Renal pelvis (tissue), 12 donors: ENCODE measurements at places on chromosomes 1 and 21.

DNA sequence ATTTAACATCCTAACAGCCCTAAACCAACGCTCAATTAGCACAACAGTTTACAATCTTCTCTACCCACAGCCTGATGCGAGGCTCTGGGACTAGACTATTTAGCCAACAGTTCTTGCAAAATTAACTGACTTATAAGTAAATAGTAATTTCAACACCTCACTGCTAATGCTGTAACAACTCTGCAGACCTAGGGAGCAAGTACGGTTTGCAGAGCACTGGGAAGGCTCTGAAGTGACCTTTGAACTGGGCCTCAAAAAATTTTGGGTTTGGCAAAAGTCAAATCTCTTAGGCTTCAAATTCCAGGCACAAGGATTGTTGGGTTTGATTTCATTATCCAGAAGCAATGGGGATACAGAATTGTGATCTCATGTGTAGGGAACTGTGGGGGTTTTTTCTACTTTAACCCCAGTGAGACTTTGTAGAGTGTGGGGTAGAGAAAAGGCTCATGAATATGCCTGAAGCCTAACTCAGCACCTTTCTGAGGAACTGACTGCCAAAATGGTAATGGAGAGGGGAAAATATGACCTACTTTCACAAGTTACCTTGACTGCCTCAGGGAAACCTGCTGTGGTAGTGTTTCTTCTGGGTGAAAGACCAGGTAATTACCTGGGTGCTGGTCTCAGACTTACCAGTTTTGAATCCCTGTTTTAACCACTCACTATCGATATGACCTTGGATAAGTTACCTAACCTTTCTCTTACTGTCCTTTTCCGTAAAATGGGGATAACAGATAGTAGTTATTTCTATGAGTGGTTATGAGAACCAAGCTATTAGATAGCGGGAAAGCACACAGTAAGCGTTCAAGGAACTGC lies 889 bp upstream of the TXLNA start:
- no peak for DNase-seq

GRCh38 chr21:32908534-32908933 lies 117.2 kb upstream of the OLIG2 start:
- DNase-seq: no peak

DNA sequence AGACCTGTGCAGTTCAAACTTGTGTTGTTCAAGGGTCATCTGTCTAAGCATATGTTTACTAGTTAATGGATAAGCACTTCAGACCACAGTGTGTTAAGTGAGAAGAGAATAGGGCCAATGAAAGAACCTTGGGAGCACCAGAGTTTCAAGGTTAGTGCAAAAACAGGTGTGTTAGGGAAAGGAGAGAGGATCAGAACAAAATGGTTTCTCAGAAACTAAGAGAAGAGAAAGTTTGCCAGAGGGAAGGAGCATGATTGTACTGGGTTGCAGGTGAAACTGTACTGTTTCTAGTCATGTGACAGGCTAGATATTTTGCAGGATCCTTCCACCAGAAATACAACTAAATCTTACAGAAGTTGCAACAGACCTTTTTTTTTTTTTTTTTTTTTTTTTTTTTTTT lies 23.3 kb downstream of the RPRD2 start:
- no peak for DNase-seq

DNA sequence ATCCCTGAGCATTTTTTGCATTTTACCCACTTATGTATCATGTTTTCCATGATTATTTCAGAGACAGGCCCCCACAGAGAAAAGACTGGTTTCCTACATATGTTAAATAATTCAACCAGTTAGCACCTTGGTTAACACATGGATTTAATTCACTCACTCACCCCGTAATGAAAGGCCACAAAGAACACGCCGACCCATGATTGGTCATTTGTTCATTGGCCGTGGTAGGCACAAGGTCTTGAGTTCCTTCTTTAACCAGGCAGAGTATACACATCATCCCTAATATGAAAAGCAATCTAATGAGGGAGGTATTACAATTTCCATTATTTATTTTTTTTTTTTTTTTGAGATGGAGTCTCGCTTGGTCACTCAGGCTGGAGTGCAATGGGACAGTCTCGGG lies 50.6 kb downstream of the RPS6KA1 start:
- no peak for DNase-seq

DNA sequence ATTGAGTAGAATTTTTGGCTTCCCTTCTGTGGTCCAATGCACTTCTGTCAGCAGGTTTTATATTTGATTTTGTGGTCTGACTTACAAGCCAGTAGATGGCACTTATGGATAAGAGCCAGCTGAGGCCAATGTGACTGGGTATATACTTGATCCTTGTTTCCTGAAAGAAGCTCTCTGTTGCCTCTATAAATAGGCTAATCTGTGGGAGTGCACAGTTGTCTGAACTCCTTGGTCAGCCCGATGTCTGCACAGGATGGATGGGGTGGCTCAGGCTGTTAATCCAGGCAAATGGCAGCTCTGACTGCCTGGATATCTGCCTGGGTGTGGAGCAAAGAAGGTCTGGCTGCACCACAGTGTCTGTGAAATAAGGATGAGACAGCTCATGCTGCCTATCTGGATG lies 1183.7 kb upstream of the PRMT6 start:
- DNase-seq: no peak

DNA sequence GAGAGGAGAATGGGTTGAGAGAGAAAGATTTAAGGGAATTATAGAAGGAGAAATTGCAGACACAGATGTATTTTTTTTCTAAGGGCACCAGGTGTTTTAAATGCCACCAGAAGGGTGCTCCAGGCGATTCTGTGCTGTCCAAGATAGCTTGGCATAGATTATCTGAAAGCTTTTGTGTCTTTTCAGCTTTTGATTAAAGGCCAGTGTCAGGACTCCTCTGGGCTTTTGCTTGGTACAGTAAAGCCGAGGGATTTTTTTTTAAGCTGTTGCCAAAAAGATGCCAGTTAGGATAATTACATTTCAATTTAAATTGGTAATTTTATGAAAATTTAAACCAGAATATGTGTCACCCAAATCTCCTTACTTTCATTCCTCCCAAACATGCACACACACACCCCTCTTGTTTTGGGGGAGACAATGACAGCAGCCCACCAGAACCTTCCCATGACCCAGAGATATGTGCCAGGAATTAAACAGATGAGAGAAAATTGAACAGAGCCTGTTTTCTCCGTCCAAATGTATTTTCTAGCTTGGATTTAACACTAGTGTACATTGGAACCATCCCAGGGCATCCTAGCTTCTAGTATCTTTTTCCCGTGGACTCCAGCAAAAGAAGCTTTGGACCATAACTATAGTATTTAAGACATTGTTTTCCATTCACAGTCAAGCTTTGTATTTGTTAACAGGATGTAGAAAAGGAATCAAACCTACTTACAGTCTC lies 670.7 kb upstream of the CXADR start:
- DNase-seq: no peak

DNA sequence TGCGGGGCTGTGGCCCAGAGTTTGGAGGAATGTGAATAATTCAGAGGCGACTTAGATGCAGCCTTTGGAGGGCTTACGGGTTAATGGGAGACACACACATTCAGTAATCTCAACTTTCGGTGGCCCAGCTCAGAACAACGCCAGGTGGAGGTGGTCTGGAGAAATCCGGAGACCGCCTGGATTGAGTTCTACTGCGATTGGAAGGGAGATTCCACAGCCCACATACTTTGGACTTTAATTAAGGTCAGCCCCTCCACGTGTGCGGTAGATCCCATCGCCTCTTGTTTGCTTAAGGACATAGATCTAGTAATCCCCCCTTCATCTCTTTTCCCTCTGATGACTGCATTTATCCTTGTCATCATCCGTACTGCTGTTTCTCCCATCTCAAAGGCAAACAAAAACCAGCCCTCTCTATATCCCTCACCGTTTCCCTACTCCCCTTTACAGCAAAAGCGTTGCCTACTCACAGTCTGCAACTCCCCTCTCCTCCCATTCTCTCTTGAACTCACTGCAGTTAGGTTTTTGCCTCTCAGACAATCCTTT lies 720 bp upstream of the BSDC1 start:
- no peak for DNase-seq

GRCh38 chr1:244449936-244450508 lies 1.7 kb downstream of the ADSS2 start:
- no peak for DNase-seq

GRCh38 chr1:7247791-7248548 lies 462.7 kb downstream of the CAMTA1 start:
- no peak for DNase-seq

DNA sequence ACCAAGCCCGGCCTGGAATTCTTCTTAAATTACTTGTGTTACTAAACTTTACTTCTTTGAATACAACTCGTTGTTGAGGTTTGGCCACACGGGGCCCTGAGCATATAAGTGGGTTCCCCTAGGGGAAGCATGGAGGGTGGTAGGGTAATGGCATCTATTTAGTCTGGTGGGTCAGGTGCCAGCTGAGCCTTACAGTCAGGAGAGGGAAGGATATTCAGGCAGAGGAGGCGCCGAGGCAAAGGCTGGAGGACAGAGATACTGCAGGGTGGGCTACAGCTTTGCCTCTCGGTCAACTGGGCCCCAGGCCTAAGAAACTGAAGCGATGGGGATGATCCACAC lies 424 bp upstream of the NECAP2 start:
- no peak for DNase-seq
